ENCODE measurements at places on chromosomes 5 and 9. TPM values are rescaled to one million over a fixed set of nuclear protein-coding genes. Genes with fewer than 3 reads are reported as not detected.

IER5L gene
- 53.3 TPM for total RNA-seq

SLC27A6 gene
- not detected for total RNA-seq

BARHL1 gene
- total RNA-seq: not detected

DNA sequence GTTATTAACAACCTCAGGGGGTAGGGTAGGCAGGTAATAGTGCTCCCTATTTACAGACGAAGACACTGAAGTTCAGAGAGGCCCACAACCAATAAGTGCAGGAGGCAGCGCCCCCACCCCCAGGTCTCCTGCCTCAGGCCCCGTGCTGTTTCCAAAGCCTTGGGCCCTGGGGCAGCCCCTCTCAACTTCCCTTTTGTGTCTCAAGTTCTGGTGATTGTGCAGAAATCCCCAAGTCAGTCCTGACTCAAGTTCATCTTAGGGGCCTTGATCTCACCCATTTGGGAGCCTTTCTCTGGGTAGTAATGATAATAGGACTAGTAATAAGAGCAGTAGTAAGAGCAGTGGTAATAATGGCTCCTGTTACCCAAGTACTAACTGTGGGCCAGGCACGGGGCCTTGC is 35.5 kb upstream of the ASS1 start:
- no peak for DNase-seq

- DNase-seq: no peak
Observed at GRCh38 chr5:56640763-56641406, 174.5 kb upstream of the MAP3K1 start.

DNA sequence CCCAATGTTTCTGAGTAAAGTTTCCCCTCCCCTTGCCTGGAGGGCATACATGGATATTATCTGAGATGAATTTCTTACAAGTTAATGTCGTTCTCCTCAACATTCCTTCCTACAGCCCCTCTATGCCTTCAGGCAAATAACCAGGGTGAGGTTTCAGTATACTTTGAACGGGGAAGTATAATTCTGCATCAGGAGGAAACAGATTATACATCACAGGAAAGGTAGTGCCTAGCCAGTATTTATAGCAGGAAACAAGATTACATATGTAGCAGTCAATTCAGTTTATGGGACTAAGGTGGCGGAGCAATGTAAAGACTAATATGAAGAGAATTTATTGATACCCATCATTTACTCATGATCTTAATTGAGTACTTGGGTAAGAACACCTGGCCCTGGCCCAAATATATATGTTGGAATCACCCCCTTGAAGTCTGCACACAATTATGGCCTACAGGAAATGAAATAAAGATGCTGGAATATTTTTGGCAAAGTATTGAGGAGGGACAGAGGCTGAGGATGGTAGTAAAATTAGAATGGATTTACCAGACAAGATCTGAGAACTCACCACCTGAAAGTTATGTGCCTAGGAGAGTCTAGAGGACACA is 661.1 kb downstream of the PTPRD start:
- DNase-seq: no peak

DNA sequence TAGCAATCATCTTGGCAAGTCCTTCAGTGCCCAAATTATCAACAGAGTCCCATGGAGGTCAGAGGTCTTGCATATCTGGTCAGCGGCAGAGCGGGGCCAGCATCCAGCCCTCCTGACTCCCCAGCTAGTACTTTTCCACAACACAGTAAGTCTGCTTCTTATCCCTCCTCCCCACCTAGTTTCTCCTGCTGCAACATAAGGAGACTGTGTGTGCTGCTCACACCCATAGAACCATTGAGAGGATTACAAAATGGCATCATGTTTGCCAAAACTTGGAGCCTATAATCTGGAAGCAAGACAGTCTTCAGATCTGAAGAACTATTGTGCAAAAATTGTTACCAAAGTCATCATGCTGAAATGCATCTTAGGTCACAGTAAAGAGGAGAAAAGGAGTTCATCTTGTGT is 125.8 kb upstream of the ZNF366 start:
- DNase-seq: no peak

DNA sequence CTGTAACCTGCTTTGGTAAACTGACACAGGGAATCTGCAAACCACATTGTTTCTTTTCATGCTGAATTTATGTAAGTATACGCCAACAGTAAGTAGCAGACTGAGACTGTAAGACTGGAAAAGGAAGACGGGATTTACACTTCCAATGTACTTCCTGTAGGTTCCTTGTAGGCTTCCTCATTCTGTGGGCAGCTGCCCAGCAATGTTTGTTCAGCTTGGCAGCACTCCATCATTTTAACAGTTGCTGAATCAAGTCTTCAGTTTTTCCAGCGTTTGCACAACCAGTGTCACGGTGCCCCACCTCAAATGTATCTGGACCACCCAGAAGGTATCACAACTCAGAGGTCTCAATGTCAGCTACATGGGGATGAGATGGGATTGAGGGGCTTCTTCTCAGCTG is 232.6 kb downstream of the PRDM9 start:
- DNase-seq: no peak

TERT gene
- total RNA-seq: 0.95 TPM

DNA sequence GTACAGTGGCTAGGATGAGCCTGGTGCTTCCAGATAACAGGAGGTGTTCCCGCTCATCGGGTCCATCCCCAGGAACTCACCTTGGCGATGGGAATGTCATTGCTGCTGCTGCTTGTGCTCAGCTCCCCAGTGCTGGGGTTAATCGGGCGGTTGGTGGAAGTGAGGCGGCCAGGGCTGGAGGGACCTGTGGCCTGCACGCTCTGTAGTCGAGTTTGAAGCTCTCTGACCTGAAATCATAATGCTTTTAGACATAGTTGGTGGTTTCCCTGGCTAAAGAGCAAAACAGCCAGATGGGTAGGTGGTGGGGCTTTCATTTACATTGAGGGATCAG is 108.5 kb downstream of the DCP2 start:
- no peak for DNase-seq

DNA sequence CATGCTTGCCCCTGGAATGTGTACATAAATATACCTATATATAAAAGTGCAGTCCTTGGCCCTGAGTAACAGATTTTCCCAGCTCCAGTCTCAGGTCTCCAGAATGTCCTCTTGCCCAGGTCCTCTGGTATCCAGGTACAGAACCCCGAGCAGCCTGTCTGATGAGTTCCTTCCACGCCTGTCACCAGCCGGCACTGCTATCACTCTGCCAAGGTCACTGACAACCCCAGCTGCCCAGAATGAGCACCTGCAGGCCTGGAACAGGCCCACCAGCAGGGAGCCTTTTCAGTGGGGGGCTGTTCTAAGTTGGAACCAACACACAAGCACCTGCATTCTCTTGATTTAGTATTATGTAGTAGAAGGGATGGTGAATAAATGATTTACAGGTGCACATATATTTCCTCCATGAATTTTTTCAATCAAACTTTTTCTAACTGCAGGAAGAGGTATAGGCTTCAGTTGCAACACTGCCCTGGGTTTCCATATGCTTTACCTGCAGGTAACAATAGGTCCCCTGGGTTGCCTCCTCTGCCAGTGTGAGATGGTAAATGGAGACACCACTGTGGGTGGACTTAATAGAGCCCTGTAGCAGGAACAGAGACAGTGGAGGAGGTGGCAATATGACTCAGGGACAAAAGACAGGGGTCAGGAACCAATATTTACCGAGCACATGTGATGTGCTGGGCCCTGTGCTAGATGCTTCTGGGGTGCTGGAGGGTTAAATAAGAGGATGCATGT is 291.9 kb downstream of the SPOCK1 start:
- DNase-seq: no peak

GRCh38 chr9:130432796-130433167 is 12.0 kb upstream of the ASS1 start:
- DNase-seq: no peak

DNA sequence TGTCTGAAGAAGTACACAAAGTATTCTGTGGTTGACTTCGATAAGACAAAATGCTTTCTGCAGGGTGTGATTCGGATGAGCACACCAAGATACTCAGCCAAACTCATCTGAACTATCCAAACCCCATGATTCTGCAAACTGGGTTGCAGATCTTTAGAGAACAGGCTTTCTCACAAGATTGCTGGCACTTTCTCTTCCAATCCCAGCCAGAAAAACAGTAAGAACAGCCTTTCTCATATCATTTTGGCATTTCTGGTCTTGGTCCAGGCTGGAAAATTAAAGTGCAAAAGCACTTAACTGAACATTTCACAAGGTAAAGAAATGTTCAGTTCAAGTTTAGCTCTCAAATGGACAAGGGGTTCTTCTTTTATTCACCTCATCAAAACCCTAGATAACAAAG is 269.1 kb downstream of the NR2F1-AS1 start:
- no peak for DNase-seq

GRCh38 chr5:35337340-35338156 is 107.3 kb upstream of the PRLR start:
- DNase-seq: no peak

DNA sequence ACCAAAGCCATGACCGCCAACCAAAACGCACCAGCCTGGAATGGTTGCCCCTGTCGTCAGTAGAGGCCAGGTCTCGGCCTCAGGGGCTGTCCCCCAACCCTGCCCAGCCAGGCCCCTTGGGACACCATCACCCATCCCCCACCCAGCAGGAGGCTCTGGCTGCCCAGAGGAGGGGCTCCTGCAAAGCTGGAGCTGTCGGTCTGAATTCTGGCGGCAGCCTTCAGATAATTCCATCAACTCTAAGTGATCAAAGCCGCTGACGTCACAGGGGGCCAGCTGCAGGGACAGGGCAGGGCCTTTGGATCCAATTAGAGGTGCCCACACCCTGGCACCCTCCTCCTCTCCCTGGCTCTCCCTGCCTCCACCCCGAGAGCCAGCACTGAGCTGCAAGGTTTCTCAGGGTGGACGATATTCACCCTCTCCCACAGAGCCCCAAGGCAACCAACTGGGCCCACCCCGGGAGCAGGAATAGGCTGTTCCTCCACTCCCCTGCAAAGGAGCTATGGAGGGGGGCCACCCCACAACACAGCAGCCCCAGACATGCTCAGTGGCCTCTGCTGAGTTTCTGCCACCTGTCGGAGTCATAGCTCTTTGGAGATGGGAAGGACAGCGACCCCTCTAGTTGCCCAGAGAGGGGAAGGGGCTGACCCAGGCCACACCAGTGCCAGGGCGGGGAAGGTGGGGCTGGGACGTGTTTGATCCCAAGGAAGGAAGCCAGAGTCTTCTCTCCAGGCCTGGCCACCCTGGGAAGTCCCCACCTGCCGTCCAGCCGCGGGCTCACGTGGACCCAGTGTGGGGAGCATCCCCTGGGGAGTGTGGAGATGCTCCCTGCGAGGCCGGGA is 78.4 kb downstream of the NTNG2 start:
- no peak for DNase-seq
